Fibroblast of skin of back (primary cell): ENCODE measurements at places on chromosomes 13 and 19.

DNA sequence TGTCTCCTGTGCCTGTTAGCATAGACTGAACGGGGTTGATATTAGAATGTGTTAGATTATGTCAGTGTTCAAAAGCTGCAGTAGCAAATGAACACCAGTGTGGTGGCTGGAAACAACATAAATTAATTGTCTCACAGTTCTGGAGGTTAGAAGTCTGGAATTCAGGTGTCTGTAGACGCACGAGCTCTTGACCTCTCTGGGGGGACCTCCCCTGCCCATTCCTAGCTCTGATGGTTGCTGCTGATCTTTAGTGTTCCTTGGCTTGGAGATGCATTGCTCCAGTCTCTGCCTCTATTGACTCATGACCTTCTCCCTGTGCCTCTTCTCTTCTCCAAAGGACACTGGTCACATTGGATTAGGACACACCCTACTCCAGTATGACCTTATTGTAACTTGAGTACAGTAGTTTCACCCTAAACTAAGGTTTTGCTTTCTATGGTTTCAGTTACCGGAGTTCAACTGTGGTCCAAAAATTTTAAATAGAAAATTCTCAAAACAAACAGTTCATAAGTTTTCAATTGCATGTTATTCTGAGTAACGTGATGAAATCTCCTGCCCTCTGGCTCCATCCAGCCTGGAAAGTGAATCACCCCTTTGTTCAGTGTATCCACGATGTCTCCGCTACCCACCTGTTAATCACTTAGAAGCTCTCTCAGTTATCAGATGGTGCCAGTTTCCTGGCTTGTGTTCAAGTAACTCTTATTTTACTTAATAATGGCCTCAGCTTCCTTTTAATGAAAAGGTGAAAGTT lies 273.2 kb downstream of the MYO16 start:
- DNase-seq: no peak

GRCh38 chr19:34118879-34119748 lies 53.2 kb upstream of the LSM14A start:
- DNase-seq: no peak

- DNase-seq: no peak
These were observed 164.4 kb downstream of the USP12 start for GRCh38 chr13:27007166-27007565.

DNA sequence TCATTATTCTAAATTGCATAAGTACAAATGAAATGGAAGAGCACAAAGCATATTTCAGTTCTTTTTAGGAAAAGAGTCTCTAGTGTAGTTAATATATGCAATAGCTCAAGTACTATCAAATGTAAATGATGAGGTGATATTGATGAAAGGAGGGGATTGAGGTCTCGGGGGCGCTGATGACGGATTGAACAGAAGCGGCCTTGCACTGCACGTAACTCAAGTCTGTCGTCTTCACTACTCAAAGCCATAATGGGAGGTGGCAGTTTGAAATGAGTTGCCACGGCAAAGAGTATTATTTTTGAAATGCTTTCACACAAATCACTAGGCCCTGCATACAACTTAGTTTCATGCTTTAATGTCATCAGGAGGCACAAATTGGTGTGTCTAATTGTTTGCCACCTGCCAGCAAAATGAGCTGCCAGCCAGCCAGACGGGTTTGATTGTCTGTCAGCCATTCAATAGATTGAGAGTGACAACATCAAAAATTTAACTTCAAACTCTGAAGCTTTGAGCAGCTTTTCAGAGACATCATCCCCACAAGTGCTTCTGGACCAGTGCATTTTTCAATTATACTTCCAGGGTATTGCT lies 256.6 kb downstream of the NBEA start:
- no peak for DNase-seq

- no peak for DNase-seq
These were observed 507 bp upstream of the SWSAP1 start for GRCh38 chr19:11373885-11374432.

- no peak for DNase-seq
These were observed 571.7 kb downstream of the LIG4 start for GRCh38 chr13:107643615-107644014.

- no peak for DNase-seq
These were observed 7.8 kb downstream of the ZNF600 start for GRCh38 chr19:52778811-52779210.

- no peak for DNase-seq
These were observed 18.3 kb upstream of the DHRS12 start for GRCh38 chr13:51822106-51822815.

GRCh38 chr13:110592665-110593064 lies 22.7 kb upstream of the NAXD start:
- peak; percentile 70 for DNase-seq

DNA sequence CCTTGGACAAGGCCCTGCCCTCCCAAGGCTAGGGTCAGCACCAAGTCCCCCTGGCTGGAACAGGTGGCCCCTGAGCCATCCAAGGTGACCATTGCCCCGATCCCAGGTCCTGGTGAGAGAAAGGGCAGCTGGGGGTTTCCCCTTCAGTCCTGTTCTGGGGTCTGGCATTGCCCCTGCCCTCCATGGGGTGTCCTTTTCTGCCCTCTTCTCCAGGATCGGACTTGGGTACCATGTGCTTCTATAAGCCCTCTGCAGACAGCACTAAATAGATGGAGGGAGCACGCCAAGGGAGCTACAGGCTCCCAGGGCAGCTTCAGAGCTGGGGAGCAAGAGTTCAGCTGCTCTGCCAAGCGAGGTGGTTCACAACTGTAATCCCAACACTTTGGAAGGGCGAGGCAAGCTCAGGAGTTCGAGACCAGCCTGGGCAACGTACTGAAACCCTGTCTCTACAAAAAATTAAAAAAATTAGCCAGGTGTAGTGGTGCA lies 13.5 kb upstream of the KCNN1 start:
- DNase-seq: no peak

DNA sequence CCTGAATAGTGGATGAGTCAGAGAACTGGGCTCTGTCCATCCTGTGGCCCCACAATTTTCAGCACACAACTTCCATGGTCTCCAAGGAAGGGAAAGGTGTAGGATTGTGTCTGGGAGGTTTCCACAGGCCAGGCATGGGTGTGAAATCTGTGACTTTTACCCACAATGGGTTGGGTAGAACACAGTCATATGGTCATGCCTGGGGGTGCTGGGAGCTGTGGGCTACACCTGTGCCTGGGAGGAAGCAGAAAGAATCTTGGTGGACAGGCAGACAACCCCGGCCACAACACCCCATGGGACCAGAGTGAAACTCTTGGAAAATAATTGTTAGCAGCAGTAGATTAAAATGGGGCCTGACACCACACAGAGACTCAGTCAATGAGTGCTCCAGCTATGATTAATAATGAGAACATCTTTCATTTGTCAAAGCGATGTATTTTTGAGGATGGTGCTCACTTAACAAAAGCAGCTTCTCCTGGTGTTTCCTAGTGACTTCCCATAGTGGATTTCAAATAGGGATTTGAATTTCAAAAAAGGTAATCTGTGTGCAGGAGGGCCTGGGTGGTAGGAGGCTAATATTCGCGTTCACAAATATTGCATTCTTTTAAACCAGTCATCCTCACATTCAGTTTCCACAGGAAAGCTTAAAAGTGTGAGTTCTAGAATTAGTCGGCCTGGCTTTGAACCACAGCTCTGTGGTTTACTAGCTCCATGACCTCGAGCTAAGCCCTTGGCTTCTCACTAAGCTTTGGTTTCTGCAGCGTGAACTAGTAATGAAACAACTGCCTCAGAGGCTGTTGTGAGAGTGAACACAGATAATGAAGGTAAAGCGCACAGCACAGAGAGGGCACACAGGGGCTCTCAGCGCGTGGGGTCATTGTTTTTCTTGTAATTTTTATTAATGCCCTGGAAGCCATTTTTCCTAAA lies 89.3 kb upstream of the UQCRFS1 start:
- no peak for DNase-seq

GRCh38 chr13:42600943-42601342 lies 27.0 kb downstream of the TNFSF11 start:
- DNase-seq: peak; percentile 45

GRCh38 chr13:97072297-97072696 lies 78.0 kb upstream of the OXGR1 start:
- DNase-seq: no peak
